Hepatocyte (in vitro differentiated cells): ENCODE measurements at places on chromosomes 4 and X. TPM values are rescaled to one million over a fixed set of nuclear protein-coding genes. Genes with fewer than 3 reads are reported as not detected.

PRR27 gene
- not detected in 2 replicates for total RNA-seq

DNA sequence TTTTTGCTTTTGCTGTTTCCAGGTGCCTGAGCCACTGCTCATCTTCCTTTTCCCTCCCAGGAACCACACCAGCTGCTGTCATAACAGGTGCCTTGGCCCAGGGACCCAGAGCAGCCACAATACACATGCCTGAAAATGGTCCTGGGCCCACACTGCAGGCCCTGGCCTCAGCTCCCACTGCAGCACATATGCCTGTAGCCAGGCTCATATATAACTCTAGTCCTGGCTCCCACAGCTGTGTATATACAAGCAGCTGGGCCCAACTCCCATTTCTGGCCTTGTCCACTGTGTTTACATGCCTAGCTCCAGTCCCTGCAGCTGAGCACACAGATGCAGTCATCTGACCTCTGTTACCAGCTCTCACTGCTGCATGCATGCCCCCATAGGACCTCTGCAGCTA is 930.5 kb downstream of the ADGRL3 start:
- H3K27me3 ChIP-seq, result no peaks in the 10 kb centered on the region
- H3K4me3 ChIP-seq, result no peak overlapping the region
- no peak for DNase-seq
- H3K27ac ChIP-seq, result no peak overlapping the region
- no peaks in the 10 kb centered on the region for H3K4me1 ChIP-seq

- H3K27ac ChIP-seq, result no peak overlapping the region
- no peaks in the 10 kb centered on the region for H3K36me3 ChIP-seq
- no peaks in the 10 kb centered on the region for H3K4me1 ChIP-seq
- no peak for DNase-seq
- H3K4me3 ChIP-seq, result no peak overlapping the region
Observed at GRCh38 chr4:172698256-172698655, 470.4 kb upstream of the GALNT7 start.

- H3K36me3 ChIP-seq, result no peaks in the 10 kb centered on the region
- H3K4me3 ChIP-seq, result no peak overlapping the region
- DNase-seq, result no peak
- peaks cover 16% of the 10 kb centered on the region for H3K4me1 ChIP-seq
- peaks cover 16% of the 10 kb centered on the region for H3K27me3 ChIP-seq
Observed at GRCh38 chr4:8588196-8588470, 4.4 kb upstream of the CPZ start.

- H3K27ac ChIP-seq, result no peak overlapping the region
- DNase-seq, result no peak
- no peaks in the 10 kb centered on the region for H3K36me3 ChIP-seq
- H3K4me3 ChIP-seq, result no peak overlapping the region
Observed at GRCh38 chr4:142348613-142349021, 497.5 kb downstream of the INPP4B start.

DNA sequence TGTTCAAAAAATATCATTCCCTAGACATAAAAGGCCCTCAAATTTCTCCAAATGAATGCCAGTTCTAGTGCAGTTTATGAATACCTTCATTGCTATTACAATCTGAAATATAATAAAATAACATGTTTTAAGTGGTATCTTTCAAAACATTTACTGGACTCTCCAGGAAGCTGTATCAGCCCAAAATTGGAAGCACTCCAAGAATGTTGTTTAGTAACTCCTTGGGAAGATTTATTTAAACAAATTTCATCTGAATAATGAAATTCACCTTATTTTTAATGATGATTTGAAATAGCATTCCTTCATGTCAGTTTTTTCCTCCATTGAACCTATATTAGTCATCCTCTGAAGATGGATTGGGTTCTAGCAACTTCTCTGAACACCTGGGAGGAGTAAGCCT is 217.2 kb upstream of the PCDH18 start:
- no peak for DNase-seq
- H3K4me1 ChIP-seq, result no peaks in the 10 kb centered on the region
- no peaks in the 10 kb centered on the region for H3K36me3 ChIP-seq
- no peak overlapping the region for H3K4me3 ChIP-seq

GRCh38 chr4:176156656-176157055 is 38.7 kb downstream of the SPATA4 start:
- no peak overlapping the region for H3K27ac ChIP-seq
- no peaks in the 10 kb centered on the region for H3K4me1 ChIP-seq
- H3K36me3 ChIP-seq, result no peaks in the 10 kb centered on the region
- DNase-seq, result no peak
- H3K4me3 ChIP-seq, result no peak overlapping the region
- no peaks in the 10 kb centered on the region for H3K27me3 ChIP-seq
